ENCODE measurements at places on chromosomes 12 and 14.

DNA sequence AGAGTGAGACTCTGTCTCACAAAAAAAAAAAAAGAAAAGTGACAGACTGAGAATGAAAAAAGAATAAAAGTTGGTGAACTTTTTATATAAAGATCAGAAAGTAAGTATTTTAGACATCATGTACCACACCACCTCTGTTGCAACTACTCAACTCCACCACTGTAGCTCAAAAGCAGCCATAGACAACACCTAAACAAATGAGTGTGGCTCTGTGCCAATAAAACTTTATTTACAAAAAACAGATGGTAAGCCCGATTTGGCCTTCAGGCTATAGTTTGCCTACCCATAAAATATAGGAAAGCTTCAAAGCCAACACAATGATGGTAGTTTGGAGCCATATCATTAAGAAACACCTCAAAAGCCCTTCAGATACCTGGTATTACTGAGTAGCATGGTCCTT, 154.5 kb upstream of the FOXN3 start:
- no peak for DNase-seq

GRCh38 chr12:4089121-4089606, 184.4 kb upstream of the CCND2 start:
- no peak for DNase-seq

GRCh38 chr14:52575858-52576257, 23.2 kb downstream of the GPR137C start:
- no peak for DNase-seq

GRCh38 chr12:96221391-96221790, 27.2 kb downstream of the ELK3 start:
- DNase-seq: no peak

DNA sequence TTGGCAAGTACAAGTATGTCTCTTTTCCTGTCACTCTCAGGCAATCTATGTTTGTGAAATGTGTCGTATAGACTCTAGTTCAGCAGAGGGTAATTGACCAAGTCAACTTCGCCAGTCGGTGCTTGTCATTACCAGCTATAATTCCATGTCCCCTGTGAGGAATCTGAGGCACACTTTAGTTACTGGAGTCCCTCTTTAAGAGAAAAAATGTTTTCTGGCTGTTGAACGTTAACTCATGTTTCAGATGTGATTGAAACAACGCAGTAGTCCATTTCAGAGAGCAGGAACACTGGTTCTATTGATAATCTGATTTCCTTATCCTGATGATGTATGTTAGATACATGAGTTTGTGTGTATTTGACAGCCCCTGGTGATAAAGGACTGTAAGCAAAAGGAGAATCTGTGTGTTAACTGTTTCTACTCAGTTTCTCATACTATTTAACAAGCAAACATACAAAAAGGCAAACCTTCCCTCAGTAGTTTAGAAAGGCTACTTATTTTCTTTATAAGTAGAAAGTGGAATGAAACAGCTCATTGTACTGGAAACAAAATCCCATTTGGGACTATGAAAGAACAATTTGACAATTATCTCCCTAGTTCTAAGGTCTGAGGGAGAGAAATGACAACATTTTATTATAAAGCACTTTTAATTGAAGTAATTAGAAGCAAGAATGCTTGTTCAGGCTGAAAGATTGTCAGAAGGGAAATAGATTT, 161.1 kb upstream of the TRHDE start:
- DNase-seq: no peak

DNA sequence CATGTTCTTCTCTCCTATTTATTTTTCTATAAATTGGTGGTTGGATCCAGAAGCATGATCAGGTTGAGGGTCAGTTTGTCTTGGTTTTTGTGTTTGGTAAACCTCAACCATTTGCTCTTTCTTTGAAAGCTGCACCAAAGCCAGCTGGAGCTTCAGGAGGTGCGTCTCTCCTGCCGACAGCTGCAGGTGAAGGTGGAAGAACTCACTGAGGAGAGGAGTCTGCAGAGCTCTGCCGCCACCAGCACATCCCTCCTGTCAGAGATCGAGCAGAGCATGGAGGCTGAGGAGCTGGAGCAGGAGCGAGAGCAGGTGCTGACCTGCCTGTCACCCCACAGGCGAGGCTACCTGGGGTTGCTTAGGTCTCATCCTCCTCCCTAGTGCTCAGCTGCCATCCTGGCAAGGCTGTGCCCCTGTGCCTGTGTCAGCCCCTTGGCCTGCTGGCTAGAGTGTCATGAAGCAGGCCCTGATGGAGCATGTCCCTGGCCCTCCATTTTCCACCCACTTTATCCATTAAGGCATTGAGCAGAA, 45.0 kb downstream of the RAB35 start:
- DNase-seq: no peak

DNA sequence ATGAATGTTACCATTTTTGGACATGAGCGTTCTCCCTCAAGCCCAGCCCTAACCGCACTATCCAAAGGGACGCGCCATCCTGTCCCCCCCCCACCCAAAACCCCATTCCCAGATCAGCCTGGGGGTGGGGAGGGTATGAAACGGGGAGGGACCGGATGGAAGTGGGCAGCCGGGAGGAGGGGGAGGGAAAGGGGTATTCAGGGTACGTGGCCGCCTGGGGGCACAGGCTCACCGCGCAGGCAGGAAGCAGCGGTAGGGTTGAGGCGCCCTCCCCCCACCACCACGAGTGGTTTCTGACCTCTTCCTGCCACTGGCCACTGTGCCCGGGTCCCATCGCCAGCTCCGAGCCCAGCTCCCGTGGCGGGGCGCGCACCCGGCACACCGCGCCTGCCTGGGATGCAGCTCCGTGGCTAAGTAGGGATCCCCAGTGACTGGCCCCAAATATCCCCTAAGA, 1.4 kb downstream of the ACTN1 start:
- DNase-seq: peak; percentile 72
